ENCODE measurements at places on chromosomes 1 and 21.

GRCh38 chr1:160103658-160104408 is 5.4 kb upstream of the IGSF8 start:
- no peak for DNase-seq

GRCh38 chr1:48356901-48357300 is 115.1 kb downstream of the SPATA6 start:
- DNase-seq, result no peak

DNA sequence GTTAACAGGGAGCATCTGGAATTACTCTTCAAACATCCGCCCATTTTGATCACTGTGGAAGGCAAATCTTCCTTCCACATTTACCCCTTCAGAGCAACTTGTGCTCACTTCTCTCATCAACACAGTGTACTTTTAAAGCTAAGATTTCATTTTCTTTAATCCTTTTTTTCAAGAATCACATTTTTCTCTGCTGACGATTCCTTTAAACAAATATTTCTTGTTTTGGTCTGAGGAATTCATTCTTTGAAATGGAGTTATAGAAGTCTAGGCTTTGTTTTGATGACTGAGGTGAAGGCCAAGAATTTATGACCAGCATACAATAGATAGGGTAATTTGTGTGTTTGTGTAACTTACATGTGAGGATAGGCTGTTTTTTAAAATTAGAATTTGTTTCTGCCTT is 25.6 kb downstream of the LRRC42 start:
- no peak for DNase-seq

DNA sequence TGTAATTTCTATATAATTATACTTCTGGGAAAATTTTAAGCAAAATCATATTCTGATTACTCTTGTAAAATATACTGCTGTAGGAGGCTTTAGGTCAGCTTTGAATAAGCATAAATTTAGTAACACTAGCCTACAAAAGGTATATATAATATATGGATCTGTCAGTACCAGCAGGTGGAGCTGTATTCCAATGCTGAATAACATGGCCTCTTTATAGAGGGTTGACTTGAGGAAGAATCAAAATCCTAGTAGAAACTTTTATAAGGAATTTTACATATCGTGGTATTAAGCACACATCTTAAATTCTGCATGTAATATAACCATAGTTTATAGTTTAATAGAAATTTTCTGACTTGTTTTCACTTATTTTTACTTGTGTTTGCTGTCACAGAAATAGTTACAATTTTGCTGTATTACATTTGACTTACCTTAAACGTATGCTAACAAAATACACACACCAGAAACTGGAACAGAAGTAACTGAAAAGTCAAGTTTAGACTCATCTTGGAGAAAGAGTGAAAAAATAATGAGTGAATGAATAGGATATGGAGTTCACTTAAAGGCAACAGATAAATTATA is 79.3 kb downstream of the HMCN1 start:
- peak; percentile 69 for DNase-seq

- DNase-seq, result no peak
These were observed 51.5 kb upstream of the TNFSF4 start for GRCh38 chr1:173258479-173259264.

- DNase-seq, result no peak
These were observed 52.5 kb downstream of the ETS2 start for GRCh38 chr21:38858026-38858811.

GRCh38 chr1:77858725-77859124 is 29.7 kb upstream of the NEXN start:
- no peak for DNase-seq

DNA sequence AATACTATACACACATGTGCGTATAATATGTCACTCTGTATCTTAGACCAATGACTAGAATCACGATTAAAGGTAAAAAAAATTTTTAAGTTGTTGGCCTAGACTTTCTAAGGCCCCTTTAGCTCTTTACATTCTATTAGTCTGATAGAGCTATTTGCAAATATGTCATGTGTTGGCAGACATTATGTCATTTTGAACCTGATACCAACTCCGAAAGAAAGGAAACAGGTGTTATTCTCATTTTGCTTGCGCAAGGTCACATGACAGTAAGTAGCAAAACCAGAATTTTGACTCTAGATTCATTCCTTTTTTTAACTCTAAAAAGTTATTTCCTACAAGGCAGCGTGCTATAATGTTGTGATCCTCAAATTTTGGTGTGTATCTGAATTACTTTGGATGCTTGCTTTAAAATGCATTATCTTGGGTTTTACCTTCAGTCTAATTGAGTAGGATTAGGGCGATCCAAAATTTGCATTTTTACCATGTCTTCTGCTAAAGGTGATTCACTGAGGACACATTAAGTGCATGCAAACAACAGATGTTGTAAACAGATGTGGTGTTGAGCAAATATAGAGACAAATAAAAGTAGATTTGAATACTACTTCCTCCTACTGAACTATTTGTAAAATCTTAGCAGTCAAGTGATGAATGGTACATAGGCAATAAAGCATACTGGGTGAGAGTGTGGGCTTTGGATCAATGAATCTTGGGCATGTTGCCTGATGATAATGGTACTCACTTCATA is 63.5 kb upstream of the KIAA1614 start:
- DNase-seq, result no peak

- peak; percentile 49 for DNase-seq
These were observed 668 bp downstream of the CBR3 start for GRCh38 chr21:36135391-36136102.

- DNase-seq, result no peak
These were observed at the start of gene TACSTD2 for GRCh38 chr1:58576727-58577653. TACSTD2 (minus strand) TSS chr1:58577252; CDS start chr1:58577156, 96 bp downstream.

DNA sequence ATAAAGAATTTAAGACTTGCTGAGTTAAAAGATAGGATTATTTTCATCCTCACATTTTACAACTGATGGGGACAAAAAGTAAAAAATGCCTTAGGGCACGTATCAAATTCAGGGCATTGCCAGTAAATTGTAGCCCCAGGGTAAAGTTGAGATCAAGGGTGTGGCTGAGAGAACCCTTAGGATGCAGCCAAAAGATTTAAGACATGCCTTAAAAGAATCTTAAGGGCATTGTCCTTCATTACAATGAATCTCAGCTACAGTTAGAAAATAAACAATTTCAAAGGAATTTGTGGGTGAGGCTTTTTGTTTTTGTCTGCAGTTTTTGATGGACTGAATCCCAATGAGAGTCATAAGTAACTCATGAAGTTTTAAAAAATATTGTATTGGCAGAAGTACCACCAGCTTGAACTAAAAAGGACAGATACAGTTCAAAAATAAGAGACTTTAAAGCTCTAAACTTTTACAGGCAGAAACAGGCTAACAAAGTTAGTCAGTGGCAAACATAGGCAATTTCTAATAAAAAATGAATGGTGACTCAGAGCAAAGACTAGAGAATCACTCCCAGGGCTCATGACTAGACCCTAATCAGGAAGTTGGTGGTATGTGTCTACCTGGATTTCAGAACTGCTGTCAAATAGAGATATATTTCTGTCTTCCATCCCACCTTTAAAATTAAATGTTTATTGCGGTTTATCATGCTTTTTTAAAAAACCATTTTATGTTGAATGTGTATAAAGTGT is 165.1 kb upstream of the SNX7 start:
- DNase-seq, result no peak

DNA sequence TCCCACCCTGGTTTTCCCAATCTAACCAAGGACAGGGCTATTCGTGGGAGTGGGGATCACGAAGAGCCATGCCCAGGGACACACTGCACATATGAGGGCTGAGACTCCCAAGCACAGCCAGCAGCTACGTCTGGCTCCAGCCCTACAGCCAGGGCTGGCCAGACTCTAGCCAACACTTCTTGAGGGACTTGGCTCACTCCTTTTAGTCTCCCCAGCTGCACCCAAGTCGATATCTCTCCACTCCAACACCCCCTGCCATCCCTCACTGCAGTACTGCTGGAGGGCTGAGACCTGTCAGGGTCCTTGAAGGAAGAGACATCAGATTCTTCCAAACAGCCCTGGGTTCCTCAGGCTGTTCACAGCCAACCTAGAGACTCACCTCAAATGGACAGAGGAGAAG is 62.6 kb downstream of the CD46 start:
- no peak for DNase-seq

DNA sequence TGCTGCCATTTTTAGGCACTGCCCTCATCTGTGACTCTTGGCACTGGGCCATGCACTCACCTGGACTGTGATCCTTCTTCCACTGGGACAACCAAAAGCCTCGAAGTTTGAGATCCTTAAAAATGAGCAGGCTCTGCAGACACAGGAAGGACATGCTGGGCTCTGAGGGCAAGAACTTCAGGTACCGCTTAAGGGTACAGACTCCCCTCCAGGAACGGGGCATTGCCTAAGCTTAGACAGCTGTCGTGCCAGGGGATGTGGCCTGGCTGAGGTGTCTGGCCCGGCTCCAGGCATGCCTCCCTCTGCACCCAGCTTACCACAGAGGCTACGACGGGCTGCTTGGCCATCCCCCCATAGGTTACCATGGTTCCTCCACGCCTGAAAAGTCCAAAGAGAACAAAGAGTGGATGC is 14.2 kb upstream of the SRSF4 start:
- no peak for DNase-seq

DNA sequence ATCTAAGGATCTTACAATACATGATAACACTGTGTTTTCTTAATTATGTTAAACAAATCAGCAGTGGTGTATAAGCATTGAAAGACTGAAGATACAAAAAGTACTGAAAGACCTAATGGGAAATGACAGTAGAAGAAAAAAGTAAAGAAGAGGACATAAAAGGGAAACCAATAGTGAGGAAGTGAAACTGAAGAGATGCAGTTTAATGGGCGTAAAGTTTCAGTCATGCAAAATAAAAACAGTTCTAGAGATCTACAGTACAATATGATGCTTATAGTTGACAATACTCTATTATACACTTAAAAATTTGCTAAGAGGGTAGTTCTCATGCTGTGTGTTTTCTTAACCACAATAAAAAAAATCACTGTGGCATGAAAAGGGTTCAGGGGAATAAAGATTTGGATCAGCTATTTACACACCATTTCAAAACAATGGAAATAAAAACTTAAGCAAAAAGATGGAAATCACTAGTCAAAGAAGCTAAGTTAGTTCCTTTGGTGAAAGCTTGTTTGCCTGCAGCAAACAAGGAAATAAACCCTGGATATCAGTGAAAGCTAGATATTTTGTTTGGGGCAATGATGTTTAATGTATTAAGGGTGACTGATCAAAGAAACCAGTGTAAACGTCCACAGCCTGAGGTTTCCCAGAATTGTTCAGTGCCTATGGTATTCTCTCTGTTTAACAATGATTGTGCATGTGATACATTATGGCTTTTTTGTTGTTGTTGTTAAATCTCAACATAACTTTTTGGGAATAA is 1160.8 kb upstream of the ADGRL2 start:
- no peak for DNase-seq

GRCh38 chr1:28365864-28366263 is 3.7 kb upstream of the PHACTR4 start:
- DNase-seq, result peak; percentile 15

DNA sequence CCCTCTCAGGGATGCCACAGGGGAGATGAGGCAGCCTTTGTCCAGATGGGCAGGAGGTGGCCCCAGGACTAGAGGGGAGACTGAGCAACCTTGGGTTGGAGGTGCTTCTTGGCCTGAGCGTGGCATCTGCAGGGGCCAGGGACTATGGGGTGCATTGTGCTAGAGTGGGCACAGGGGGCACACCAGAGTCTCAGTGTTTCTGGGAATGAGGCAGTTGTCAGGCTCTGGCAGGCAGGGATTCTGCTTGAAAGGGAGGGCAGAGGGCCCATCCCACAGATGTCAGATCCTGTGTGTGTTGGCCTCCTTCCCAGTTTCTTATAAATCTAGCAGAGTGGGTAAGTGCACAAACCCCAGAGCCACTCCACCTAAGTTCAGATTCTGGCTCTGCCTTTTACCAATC is 13.7 kb downstream of the LGR6 start:
- DNase-seq, result no peak

DNA sequence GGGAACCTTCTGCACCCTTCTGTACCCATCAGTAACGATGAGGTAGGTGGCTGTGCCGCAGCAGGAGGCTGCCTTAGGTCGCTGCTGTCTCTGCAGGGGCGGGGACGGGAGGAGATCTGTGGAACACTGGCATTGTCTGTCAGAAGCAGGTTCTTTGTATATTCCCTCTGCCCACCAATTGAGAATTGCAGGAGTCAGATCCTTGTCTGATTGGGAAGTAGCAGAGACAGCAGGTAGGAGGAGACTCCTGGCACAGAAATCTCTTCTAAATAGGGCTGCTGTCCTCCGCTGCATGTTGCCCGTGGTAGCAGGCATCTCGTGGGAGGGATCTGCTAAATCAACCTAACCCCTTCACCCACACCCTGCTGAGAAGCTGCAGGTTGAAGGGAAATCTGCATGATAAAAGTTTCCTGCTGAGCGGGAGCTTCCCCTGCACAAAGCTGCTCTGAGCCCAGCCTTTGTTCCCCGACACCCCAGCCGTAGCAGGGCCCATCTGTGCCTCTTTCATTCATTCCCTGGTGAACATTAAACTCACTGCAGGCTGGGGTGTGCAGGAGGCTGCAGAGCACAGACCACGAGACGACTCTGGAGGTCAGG is 15.9 kb downstream of the SARS1 start:
- DNase-seq, result peak; percentile 92

- no peak for DNase-seq
These were observed 53.1 kb downstream of the NBPF6 start for GRCh38 chr1:108503062-108503733.

- DNase-seq, result peak; percentile 80
These were observed 646 bp downstream of the IER5 start for GRCh38 chr1:181089017-181089675.

GRCh38 chr1:97630948-97631347 is 289.9 kb downstream of the DPYD start:
- DNase-seq, result peak; percentile 81

GRCh38 chr21:31173881-31174555 is 135.7 kb upstream of the KRTAP19-8 start:
- DNase-seq, result peak; percentile 52

DNA sequence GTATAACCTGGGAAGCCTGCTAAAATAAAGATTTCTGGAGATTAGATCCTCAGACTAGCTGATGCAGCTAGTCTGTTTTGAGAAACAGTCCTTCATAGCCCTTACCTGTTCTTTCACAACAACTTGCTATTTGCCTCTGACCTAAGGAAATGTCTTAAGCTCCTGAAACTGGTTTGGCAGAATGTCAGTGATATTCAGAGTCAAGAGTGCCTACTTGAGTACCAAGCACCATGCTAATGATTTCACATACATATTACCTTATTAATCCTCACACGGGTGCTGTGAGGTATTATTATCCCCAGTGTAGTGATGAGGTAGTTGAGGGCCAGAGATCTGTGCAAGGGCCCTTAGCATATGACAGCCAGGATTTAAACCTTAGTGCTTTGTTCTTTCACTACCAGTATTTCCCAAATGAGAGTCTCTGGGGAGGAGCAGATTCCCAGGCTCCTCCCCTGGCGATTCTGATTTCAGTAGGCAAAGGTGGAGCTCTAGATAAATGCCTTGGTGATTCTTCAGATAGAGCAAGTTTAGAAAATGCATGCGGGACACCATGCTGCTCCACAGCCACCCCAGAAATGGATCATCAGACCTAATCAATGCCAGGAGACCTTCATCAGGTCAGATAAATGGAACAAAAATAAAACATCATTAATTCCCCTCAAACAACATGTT is 47.4 kb upstream of the WNT2B start:
- DNase-seq, result no peak

GRCh38 chr1:106222403-106222802 is 834.1 kb upstream of the PRMT6 start:
- DNase-seq, result no peak

GRCh38 chr1:230191855-230192254 is 124.8 kb downstream of the GALNT2 start:
- DNase-seq, result no peak
